BE2C (cell line): ENCODE measurements at places on chromosomes 6 and 20.

GRCh38 chr6:37319856-37320480 lies 33.8 kb upstream of the RNF8 start:
- DNase-seq: no peak

DNA sequence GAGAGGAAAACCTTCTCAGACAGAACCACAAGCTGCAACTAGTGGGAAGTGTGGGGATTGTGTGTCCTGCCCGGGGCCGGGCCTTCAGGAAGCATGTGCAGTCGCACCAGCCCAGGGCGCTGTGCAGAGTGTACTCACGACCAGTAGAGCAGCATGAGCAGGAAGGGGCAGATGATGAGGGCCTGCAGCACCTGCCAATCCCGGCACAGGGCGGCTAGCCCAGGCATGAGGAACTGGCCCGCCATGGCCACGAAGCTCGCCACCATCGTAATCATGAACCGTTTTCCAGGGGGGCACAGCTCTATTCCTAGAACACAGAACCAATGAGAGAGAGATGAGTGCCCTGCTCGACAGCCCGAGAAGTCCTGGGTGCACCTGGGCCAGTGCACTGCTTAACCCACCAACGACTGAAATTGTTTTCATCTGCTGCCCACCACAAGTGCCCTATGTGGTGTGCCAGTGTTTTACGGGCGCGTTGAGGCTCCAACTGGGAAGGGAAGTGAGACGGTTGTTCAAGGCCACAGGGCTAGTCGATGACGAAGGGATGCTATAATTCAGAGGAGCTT lies 65.0 kb downstream of the PSMG4 start:
- DNase-seq: no peak

DNA sequence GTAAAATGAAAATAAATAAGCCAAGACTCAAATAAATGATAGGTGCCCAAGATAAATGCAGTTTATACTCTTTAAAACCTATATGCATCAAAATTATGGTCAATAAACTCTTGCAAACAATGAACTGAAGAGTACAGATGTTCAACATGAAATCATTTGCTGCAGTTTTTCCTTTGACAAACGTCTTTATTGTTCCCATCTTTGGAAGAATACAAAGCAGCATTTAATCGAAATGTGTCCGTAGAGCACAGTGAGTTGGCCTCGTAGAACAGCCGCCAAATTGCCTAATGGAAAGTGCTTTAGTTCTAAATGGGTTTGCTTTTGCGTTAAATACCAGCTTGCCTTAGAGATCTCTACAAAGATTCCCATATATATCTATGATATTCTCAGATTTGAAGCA lies 447.4 kb downstream of the PKHD1 start:
- no peak for DNase-seq

GRCh38 chr20:20740541-20740940 lies 28.1 kb upstream of the RALGAPA2 start:
- DNase-seq: no peak

DNA sequence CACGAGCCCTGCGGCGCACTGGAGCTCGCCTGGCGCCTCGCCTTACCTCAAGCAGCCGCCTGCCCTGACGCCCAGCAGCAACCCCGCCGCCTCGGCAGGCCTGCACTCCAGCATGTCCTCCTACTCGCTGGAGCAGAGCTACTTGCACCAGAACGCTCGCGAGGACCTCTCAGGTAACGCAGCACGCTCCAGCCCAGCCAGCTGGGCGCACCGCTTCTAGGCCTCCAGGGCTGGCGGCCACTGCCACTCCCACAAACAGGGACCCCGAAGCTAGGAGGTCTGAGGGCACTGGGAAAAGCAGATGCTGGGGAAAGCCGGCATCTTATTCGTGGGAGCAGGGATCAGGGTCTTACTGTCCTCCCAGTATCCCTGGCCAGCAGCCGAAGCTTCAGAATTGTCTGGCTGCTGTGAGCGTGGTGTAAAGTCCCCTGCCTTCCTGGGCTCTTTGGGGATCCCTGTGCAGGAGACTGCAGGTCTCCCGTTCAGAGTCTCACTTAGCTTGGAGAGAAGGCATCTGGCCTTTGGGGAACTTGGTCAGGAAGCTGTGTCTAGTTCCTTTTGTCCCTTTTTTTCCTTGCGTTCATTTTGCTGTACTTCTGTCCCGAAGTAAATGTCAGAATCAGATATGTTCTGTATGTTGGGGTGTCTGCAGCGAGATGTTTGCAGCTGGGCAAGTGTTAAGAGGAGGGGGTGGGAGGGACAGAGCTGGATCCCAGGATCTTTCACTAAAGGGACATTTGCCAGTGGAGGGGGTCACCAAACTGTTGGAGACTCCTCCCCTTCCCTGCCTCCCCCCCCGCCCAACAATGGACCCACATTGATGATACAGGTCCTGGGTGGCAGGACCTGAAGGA lies 1.8 kb downstream of the FOXF2 start:
- DNase-seq: no peak

- DNase-seq: no peak
Observed at GRCh38 chr20:6515261-6515660, 252.2 kb upstream of the BMP2 start.

- DNase-seq: no peak
Observed at GRCh38 chr6:153525998-153526397, 394.9 kb upstream of the RGS17 start.

DNA sequence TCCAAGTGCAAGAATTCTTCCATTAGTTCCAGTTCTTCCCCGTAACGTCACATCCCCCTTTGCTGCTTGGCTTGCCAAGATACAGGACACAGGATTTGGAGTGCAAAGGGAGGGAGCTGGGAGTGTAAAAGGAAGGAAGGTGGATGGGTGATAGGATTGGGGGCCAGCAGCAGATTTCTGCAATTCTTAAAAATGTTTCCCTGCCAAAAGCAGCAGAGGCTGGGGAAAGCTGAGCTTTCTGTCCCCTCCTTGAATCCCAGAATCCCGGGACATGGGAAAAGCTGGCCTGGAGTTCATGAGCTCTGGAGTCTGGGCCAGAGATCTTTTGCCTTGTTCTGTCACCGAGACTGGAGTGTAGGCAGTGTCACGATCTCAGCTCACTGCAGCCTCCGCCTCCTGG lies 60.0 kb upstream of the EPB41L1 start:
- DNase-seq: no peak

GRCh38 chr20:33281550-33282146 lies 1.4 kb upstream of the BPIFB1 start:
- DNase-seq: no peak

DNA sequence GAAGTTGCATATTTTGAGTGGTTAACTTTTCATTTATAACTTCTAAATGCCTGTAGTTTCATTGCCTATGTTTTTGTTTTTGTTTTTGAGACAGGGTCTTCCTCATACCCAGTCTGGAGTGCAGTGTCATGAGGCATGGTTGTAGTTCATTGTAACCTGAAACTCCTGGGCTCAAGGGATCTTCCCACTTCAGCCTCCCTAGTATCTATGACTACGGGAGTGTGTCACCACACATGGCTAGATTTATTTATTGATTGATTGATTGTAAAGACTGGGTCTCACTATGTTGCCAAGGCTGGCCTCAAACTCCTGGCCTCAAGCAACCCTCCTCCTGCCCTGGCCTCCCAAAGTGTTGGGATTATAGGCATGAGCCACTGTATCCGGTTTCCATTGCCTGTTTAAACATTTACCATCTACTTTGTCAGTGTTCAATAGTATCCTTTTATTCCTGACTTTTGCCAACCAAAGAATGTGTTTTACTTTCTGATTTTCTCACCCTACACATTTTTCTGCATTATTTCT lies 144.6 kb downstream of the CDKAL1 start:
- DNase-seq: no peak

DNA sequence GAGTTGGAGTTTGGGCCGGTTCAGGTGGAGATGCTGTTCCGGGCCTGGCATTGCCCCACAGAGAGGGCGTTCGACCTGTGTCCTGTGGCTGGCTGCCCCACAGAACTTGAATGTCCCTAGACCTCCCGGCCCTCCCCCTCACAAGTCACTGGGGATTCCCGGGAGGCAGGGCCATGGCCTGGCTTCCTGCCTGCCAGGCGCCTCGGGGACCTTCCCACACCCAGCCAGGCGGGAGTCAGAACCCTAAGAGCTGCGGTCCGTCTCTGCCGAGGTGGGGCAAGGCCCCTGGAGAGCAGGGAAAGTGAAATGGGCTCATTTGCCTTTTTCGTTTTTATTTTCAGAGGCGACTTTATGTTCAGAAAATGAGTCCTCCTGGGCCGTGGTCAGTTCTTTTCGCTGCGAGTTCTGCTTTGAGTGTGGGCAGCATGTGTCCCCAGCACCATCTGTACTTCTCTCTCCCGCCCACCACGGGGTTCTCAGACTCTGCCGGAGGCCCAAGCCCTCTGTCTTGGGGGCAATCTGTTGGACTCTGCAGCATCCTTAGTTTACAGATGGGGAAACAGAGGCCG lies 8.5 kb downstream of the RBM38 start:
- DNase-seq: no peak

DNA sequence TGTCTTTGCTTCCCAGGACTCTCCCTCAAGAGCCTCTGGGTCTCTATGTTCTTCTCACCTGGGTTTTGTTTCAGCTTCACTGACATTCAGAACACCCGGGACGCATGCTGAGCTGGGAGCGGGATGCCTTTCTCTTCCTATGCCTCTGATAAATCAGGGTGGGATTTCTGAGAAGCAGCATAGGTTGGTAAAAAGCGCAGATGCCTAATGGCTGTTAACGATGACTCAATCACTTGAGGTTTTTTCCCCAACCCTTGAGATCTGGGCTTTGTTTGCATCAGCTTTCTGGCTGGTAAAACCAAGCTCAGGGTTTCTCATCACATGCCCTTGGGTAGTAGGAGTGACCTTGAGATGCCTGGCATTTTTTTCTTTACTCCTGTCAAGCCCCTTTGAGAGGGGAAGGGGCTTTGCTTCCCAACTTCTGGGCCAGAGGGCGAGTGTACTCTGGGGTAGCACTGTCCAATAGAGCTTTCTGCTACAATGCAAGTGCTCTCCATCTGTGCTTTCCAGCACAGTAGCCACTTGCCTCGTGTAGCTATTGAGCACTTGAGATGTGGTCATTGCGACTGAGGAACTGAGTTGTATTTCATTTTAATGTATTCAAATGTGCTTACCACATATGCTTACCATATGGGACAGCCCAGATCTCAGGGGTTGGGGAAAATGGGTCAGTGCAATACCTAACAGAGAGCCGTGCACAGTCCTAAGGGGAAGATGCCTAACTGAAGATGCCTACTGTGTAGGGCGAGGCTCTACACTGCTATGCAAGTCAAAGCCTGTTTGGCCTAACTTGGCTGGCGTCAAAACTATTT lies 69.1 kb downstream of the PPP1R14C start:
- no peak for DNase-seq
